ENCODE measurements at places on chromosomes 5 and 9.

- DNase-seq, result no peak
Measured at GRCh38 chr9:133771486-133772482, 33.6 kb upstream of the SARDH start.

GRCh38 chr5:42381973-42382372, 41.3 kb upstream of the GHR start:
- DNase-seq, result no peak

DNA sequence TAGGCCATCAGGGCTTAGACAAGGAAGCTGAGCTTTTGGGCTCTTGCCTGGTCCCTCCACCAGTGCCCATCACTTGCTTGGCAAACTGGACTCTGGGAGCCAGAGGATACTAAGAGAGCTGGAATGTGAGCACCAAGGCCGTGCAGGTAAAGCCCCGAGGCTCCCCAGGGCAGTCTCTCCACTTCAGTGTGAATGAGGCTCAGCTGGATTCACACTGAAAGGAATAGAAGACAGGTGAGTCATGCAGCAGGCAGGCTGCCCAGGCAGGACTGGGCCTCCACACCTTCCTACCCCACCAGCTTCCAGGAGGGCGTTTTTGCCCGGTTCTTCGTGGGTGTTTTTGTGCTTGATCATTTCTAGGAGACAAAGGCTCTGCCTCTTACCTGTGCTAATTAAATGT, 7.3 kb upstream of the CTSV start:
- no peak for DNase-seq

DNA sequence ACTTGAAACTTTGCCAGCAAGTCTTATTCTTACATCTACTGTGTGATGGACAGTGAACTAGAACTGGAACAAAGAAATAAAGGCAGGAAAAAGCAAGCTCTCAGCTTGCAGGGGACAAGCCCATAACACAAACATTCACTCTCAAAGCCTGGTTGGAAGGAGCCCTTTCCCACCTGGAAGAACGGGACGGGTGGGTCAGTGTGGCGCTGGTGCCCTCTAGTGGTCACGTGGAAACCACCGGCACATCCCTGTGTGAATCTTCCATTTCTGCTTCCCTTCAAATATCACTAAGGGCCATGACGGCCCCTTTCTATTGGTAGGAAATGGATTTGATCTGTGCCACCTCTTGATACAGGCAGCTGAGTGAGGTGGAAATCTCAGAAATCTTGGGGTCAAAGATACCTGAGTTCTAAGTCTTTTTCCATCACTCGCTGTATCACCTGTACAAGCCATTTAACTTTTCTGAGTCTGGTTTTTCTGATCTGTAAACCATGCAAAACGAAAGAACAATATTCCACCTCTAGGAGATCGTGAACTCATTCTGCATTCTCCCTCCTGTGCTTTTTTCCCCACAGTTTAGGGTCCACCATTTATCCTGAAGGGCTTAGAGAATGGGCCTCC, 211.6 kb downstream of the MSX2 start:
- DNase-seq, result peak; percentile 67

DNA sequence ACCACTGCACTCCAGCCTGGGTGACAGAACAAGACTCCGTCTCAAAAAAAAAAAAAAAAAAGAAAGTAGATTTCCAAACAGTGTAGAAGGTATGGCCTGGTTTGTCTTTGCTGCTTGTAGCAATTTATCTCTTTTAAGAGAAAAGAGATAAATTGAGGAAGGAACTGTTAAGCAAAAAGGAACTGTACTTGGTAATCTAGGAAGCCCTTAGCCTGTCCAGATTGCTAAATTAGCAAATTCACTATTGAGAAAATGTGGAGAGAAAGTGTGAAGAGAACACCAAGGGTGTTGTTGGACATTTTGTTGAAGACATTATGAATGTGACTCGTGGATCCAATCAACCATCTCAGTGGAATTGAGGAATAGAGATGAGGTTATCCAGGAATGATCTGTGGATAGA, 13.0 kb upstream of the SUSD3 start:
- no peak for DNase-seq

DNA sequence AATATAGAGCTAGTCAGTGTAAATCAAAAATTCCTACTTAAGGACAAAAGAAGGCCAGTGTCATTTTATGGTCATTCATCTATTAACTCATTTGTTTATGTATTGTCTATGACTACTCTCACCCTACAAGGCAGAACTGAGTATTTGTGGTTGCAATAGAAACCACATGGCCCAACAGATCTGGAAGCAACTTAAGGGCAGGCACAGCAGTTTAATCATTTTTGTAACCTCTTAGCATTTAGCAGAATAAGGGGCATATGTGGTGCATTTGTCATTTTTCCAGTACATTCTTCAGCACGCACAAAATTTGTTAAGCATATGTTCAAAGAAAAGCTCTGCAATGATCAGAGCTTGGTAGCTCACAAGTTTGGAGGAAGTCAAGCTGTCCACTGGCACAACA, 1.1 kb downstream of the FKBP15 start:
- no peak for DNase-seq

DNA sequence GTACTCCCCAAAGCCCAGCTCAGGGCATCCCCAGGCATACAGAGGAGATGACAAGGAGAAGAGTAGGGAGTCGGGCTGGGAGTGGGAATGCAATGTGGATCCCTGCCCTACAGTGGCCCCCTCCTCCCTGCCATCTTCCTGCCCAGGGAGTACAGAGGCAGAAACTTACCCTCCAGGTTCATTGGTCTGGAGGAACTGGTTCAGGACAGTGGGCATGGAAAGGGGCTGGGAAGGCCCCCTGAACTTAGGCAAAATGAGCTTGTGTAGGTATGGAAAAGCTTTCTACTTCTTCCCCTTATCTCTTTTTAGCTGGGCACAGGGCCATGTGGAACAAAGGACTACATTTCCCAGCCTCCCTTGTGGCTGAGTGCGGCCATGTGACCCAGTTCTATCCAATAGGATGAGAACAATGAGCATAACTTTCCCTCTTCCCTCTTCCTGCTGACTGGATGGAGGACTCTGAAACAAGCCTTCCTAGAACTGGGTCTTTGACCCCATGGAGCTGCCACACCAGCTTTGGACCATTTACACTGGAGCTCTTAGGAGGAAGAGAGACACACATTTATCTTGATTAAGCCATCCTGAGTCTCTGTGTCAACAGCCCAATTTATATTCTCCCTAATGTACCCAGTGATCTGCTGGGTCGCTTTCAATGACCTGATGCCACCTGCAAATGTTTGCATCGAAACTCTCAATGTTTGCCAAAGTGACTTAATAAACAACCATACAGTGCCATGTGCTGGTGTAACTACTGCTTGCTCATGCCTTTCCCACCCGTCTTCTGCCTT, 25.0 kb upstream of the HMCN2 start:
- peak; percentile 77 for DNase-seq

DNA sequence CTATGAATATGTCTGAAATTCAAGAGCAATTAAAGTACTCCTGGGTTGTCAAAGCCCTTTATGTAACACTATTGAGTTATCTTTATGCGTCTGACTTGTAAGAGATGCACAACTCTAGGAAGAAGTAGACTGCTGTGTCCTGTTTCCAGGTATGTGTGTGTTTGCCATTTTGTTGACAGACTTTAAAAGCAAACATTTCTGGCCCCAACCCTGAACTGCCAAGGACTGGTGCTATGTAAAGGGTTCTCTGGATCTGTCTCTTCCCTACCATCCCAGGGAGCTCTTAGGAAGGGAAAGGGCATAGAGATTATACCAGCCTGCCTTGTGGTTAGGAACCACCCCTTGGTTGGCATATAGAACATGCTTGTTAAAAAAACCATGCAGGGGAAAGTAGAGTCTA, 12.1 kb downstream of the SLC22A5 start:
- DNase-seq, result no peak

GRCh38 chr5:95238560-95239325, 46.2 kb downstream of the MCTP1 start:
- peak; percentile 89 for DNase-seq

GRCh38 chr9:269081-269711, 54.5 kb downstream of the DOCK8 start:
- DNase-seq, result no peak

DNA sequence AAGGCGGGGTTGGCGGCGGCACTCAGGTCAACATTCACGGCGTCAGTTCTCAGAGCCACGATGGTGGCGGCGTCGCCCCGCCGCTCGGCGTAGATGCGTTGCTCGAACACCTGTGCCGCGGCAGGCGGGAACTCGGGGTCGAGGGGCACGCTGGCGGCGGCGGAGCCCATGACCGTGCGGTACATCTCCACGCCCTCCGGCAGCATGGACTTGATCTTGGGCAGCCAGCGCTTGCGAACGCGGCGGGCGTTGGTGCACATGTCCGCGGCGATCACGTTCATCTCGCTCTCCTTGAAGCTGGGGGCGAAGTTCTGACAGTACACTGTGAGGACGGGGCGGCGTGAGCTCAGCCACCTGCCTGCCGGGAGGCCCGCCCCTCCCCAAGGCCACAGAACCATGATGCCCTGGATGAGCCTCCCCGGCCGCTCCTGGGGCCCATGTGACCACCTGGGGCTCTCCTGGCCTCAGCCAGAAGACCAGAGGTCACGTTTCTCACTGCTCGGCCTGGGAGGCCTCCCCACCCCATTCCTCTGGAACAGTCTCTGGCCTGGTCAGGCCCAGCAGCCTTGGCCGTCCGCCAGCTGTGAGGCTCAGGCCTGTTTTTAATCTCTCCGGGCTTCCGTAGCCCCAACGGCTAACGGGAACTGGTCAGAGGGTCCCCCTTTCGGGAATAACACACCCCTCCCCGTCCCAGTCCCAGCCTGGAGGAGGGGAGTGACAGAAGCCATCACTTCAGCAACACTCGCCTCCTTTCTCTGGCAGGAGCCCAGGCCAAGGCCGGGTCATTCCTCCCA, 50.7 kb upstream of the UBAC1 start:
- peak; percentile 86 for DNase-seq

GRCh38 chr5:132268769-132269551, 11.5 kb downstream of the PDLIM4 start:
- DNase-seq, result no peak

Data from dermis blood vessel endothelial cell (primary cell).